ENCODE measurements at places on chromosomes 13 and 19. TPM values are rescaled to one million over a fixed set of nuclear protein-coding genes. Genes with fewer than 3 reads are reported as not detected.

PRODH2 gene
- total RNA-seq = 196 TPM

KLK8 gene
- total RNA-seq = not detected

DNA sequence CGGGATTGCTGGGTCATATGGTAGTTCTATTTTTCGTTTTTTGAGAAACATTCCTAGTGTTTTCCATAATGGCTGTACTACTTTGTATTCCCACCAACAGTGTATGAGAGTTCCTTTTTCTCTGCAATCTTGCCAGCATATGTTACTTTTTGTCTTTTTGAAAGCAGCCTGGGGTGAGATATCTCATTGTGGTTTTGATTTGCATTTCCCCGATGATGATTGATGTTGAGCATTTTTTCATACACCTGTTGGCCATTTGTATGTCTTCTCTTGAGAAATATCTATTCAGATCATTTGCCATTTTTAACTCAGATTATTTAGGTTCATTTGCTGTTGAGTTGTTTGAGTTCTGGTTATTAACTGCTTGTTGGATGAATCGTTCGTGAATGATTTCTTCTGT lies 18.5 kb upstream of the ATP12A start:
- no peak for DNase-seq

GRCh38 chr13:32423592-32423991 lies 4.3 kb downstream of the N4BP2L1 start:
- no peak for DNase-seq

- no peak for DNase-seq
Measured at GRCh38 chr19:52520013-52520412, 7.5 kb upstream of the ZNF808 start.

DNA sequence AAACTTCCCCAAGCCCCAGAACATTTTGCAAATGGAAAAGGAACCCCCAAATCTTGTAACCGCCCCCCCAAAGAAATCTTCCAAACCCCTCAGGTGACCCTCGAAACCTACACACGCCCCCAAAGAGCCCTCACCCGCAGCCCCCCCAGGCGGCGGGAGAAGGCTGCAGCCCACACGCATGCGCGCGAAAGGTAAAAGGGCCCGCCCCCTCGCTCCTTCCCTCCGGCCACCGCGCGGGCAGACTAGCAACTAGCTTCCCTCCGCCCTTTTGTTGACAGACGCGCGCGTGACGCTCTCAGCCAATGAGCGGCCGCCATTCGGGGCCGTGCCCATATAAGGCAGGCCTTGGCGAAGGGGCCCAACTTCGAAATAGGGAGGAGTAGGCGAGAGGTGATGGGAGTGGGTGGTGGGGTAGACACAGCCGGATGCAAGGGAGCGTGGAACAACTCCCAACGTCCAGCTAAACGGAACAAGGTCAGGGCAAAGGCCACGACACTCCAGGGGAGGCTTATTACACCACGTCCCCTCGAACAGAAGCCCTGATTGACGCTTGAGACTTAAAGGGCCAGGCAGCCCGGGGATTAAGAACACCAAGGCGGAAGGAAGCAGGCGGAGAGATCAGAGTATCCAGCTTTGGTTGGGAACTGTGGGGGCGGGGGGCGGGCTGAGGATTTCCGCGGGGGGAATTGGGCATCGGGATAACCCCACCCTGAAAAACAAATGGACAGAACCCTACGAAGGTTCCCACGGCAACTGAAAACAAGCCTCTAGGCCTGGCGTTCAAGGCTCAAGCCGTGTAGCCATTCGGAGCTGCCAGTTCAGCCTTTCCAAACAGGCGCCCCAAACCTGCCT lies 13.3 kb downstream of the FBXO46 start:
- DNase-seq = peak; percentile 100

GRCh38 chr13:19845758-19846157 lies 17.7 kb downstream of the ZMYM5 start:
- DNase-seq = no peak
